GM06990 (cell line): ENCODE measurements at places on chromosomes 6 and 20.

GRCh38 chr6:130161683-130162404 is 60.9 kb downstream of the SAMD3 start:
- no peak for DNase-seq

GRCh38 chr6:105561486-105561885 is 158.6 kb upstream of the PREP start:
- no peak for DNase-seq

GRCh38 chr20:50308513-50309279 is 118.1 kb downstream of the CEBPB start:
- no peak for DNase-seq

- DNase-seq: no peak
Observed at GRCh38 chr20:5510446-5510845, 193.7 kb upstream of the PROKR2 start.

GRCh38 chr6:5459346-5459745 is 198.0 kb downstream of the FARS2 start:
- DNase-seq: no peak
